ENCODE measurements at places on chromosomes 5 and 9.

GRCh38 chr5:160970605-160971191 lies 118.7 kb upstream of the ATP10B start:
- DNase-seq = no peak

DNA sequence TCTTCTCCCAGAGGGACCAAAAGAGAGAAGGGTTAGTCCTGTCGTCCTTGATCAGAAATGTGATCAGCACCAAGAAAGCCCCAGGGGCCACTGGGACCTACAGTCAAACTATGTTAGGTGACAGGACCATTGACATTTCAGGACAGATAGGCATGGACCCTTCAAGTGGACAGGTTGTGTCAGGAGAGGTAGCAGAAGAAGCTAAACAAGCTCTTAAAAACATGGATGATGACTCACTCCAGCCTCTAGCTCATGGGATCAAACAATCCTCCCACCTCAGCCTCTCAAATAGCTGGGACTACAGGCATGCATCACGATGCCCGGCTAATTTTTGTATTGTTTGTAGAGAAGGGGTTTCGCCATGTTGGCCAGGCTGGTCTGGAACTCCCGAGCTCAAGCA lies 2.3 kb upstream of the AQP3 start:
- no peak for DNase-seq

DNA sequence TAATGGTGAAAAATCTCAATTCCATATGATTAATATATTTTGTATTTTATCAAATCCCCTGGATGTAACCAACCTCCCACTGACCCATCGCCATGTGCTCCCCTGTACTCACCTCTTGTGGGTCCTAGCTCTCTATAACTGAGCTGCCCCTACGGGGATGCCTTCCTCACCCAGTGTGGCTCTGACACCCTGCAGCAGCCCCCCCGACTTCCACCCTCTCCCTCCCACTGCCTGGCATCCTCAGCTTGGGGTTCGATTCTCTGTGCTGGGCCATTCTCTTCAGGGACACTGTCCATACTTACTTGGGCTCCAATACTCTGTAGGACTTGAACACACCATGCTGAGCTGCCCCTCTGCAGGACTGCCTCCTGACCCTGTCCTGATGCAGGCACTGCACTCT lies 87.1 kb downstream of the PJA2 start:
- DNase-seq = no peak

DNA sequence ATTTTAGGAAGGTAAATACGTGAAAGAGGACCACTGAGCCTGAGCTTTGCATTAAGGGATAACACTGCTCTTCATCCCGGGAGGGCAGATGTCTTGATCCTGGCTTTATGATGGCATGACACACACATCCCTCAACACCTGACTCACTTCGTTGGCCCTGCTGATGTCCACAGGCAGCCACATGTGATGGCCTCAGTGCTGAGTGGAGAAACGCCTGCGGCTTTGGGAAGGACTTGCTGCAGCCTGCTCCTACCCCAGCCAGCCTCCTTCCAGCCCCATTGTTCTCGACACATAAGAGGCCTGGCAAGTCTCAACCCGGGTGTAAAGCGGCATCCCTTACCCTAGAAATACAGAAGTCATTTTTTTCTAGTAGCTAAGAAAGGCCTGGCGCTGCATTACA lies 169.0 kb downstream of the SYK start:
- DNase-seq = no peak

DNA sequence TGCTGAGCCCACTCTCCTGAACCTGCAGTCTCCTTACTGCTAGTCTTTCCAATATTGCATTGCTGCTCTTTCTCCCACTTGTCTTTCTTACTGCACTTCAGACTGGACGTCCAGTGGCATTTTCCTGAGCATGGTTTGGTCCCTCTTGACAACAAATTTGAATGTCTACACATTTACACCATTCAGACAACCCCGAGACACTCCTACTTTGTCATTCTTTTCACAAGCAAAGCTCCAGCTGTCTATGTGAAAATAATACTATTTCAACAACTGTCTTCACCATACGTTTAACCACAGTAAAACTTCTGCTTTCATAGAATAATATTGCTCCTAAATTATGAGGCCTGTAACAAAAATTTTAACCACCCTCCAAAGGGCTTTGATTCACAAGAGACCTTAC lies 10.4 kb upstream of the APTX start:
- no peak for DNase-seq

DNA sequence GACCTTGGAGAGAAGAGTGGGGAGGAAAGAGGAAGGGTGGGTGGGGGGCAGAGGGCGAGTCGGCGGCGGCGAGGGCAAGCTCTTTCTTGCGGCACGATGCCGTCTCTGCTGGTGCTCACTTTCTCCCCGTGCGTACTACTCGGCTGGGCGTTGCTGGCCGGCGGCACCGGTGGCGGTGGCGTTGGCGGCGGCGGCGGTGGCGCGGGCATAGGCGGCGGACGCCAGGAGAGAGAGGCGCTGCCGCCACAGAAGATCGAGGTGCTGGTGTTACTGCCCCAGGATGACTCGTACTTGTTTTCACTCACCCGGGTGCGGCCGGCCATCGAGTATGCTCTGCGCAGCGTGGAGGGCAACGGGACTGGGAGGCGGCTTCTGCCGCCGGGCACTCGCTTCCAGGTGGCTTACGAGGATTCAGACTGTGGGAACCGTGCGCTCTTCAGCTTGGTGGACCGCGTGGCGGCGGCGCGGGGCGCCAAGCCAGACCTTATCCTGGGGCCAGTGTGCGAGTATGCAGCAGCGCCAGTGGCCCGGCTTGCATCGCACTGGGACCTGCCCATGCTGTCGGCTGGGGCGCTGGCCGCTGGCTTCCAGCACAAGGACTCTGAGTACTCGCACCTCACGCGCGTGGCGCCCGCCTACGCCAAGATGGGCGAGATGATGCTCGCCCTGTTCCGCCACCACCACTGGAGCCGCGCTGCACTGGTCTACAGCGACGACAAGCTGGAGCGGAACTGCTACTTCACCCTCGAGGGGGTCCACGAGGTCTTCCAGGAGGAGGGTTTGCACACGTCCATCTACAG lies 760 bp downstream of the NPR3 start:
- peak; percentile 32 for DNase-seq

- DNase-seq = no peak
Observed at GRCh38 chr5:126094991-126095390, 328.2 kb upstream of the GRAMD2B start.

- DNase-seq = no peak
Observed at GRCh38 chr5:56670916-56671315, 144.4 kb upstream of the MAP3K1 start.

DNA sequence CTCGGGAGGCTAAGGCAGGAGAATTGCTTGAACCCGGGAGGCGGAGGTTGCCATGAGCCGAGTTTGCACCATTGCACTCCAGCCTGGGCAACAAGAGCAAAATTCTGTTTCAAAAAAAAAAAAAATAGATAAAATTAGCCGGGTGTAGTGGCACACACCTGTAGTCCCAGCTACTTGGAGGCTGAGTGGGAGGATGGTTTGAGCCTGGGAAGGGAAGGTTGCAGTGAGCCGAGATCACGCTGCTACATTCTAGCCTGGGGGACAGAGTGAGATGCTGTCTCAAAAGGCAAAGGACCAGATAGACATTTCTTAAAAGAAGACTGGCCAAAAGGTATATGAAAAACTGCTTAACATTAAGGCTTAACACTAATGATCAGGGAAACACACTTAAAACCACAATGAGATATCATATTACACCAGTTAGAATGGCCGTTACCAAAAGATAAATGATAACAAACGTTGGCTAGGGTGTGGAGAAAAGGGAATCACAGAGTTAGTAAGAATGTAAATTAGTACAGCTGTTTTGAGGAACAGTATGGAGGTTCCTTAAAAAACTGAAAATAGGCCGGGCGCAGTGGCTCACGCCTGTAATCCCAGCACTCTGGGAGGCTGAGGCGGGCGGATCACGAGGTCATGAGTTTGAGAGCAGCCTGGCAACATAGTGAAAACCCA lies 10.1 kb upstream of the MARVELD2 start:
- DNase-seq = no peak

DNA sequence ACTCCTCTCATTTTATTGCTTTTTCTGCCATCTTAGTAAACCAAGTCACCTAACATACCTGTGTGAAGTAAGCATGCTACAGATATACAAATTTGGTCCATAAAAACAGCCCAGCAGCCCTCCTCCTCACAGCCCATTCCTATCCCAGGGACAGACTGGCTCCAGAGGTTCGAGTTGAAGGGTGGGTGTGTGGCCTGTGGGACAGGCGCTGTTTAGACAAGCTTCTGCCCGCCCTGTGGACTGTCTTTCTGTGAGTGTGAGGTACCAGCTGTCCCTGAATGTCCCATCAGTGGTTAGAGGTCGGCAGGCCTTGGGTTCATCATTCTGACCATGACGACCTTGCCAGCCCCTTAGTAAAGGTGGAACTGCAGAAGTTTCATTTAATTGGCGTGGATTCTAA lies 82.0 kb downstream of the WNK2 start:
- no peak for DNase-seq

DNA sequence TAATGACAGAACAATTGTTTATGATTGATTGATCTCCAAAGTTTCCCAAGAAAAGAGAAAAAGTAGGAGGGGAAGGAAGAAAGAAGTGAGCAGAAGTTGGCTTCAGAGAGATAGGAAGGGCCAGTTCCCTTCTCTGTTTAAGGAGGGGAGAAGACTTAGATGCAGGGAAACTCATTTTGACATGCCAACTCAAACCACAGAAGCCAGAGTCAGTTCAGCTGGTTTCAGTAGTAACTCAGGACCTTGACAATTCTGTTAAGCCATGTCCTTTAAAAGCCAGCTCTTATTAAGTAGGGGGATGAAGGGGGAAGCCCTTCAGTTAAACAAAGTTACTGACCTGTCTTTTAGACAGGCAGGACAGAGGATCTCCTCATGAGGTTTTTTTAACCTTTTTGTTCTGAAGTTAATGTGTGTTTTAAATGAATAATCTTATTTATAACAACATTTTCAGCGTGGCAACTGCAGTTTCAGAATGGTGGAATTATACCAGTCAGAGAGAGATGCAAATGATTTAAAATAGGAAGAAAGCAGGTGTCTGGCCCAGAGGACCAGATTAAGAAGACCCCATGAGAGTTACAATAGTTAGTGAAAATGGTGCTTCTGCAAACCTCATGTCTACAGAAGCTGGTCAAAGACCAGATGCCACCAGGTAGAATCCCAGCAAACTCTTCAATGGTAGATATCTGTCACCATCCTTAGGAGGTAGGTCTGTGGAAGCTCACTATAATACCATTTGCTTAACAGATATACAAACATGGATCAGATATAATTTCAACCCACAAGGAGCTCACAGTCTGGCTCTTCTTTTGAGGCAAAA lies 29.3 kb upstream of the ABL1 start:
- no peak for DNase-seq

GRCh38 chr9:122396614-122397148 lies 25.9 kb downstream of the PTGS1 start:
- DNase-seq = no peak

DNA sequence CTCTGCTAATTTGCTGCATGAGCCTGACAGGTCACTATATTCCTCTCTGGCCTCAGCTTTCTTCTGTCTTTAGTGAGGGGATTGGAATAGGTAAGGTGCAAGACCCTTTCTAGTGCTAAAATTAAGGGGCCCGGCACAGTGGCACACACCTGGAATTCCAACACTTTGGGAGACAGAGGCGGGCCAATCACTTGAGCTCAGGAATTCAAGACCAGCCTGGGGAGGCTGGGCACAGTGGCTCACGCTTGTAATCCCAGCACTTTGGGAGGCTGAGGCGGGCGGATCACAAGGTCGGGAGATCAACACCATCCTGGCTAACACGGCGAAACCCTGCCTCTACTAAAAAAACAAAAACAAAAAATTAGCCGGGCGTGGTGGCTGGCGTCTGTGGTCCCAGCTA lies 37.2 kb downstream of the EGR1 start:
- DNase-seq = no peak

DNA sequence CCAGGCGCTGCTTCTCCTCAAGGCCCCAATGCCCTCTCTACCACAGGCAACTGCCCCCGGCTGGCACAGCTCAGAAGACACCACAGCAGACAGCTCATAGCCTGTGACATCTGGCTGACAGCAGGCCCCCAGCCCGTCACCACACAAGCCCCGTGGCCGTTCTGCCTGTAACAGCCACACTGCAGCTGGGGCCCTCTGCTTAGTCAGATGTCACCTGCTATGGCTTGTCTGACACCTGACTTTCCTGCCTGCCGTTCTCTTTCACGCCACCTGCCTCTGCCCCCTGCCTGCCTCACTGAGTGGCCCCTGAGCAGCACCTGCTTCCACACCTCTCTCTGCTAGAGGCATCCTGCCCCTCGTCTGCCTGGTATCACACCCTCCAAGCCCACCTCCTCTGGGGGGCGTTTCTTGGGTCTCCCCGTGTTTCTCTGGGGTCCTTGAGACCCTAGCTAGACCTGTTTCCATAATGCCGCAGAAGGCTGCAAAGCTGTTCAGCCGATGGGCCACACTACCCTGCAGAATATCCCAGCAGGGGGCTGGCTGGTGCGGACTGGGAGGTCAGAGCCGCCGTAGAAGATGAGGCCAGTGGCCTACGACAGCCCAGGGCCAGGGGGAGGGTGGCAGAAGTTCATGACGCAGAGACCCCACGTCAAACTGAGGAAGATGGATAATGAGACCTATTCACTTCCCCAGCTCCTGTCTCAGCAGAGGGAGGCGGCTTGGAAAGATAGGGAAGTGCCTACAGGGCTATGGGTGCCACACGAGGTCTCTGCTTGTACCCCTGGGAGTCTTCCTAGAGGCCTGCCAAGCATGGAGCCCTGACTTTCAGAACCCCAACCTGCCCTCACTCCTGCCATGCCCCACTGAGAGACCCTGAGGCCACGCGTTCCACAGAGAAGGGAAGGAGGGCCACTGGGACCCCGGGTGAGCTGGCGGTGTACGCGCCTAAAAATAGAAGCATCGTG lies 95.1 kb downstream of the ZNF354C start:
- no peak for DNase-seq

GRCh38 chr9:136928591-136928990 lies 15.9 kb downstream of the FBXW5 start:
- DNase-seq = no peak

GRCh38 chr5:80481019-80481893 lies 6.6 kb upstream of the FAM151B start:
- peak; percentile 25 for DNase-seq

- DNase-seq = no peak
Observed at GRCh38 chr9:27353166-27353473, 56.2 kb upstream of the EQTN start.

- no peak for DNase-seq
Observed at GRCh38 chr5:143001764-143002351, 231.7 kb downstream of the ARHGAP26 start.

- DNase-seq = no peak
Observed at GRCh38 chr5:45037927-45038326, 229.2 kb downstream of the MRPS30 start.

DNA sequence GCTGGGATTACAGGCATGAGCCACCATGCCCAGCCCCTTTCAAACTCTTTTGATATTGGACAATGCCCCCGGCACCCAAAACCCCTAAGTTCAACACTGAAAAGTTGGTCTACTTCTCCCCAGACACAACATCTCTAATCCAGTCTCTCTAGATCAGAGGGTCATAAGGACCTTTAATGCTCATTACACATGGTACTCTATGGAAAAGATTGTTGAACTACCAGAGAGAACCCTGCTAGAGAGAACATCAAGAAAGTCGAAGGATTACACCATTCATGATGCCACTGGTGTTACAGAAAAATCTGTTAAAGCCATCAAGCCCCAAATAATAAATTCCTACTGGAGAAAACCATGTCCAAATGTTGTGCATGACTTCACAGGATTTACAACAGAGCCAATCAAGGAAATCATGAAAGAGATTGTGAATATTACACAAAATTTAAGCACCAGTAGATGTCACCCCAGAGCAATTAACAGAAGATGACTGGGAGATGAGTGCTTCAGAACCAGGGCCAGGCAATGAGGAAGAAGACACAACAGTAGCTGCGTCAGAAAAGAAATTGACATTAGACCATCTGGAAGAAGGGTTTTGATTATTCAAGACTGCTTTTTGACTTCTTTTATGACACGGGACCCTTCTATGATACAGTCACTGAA lies 28.3 kb upstream of the NIPAL4 start:
- DNase-seq = peak; percentile 76

All from Caki2 (cell line).